ENCODE measurements at places on chromosomes 6 and 20.

GRCh38 chr20:16580147-16580546, 6.9 kb upstream of the KIF16B start:
- DNase-seq: peak; percentile 35

DNA sequence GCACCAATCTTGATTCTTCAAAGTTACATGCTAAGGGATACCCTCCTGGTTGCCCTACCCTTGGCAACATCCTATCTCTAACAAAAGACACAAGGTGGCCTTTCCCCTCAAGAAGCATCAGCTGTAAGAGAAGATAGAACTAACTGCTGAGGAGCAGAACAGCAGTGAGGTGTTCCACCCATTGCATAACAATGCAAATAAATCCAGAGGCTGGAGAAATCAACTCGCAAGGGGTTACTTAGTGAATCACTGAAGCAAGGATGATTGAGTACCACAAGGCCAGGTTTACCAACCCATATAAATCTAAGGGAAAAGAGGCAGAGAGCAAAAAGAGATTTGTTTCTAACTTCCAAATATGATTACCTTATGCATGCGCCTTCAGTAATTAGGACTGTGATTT, 36.7 kb downstream of the F13A1 start:
- DNase-seq: no peak

DNA sequence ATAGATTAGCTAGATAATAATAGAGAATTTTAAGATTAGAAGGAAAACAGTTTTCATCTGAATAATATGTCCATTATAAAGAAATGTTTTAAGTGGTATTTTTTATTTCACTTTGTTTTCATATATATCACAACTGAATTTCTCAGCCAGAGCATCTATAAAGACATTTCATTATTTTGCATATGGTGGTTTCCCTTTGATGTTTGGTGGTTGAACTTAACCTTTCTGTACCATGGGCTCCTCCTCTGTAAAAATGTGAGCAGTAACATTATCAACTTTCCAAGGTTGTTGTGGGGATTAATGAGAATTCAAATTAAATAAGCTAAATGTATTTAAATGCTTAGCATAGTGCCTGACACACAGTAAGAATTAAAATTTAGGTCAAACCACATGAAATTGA, 119.8 kb upstream of the QKI start:
- no peak for DNase-seq

GRCh38 chr6:50213146-50213545, 163.4 kb upstream of the DEFB112 start:
- DNase-seq: no peak

GRCh38 chr6:91436448-91436847, 849.6 kb upstream of the MAP3K7 start:
- DNase-seq: no peak

DNA sequence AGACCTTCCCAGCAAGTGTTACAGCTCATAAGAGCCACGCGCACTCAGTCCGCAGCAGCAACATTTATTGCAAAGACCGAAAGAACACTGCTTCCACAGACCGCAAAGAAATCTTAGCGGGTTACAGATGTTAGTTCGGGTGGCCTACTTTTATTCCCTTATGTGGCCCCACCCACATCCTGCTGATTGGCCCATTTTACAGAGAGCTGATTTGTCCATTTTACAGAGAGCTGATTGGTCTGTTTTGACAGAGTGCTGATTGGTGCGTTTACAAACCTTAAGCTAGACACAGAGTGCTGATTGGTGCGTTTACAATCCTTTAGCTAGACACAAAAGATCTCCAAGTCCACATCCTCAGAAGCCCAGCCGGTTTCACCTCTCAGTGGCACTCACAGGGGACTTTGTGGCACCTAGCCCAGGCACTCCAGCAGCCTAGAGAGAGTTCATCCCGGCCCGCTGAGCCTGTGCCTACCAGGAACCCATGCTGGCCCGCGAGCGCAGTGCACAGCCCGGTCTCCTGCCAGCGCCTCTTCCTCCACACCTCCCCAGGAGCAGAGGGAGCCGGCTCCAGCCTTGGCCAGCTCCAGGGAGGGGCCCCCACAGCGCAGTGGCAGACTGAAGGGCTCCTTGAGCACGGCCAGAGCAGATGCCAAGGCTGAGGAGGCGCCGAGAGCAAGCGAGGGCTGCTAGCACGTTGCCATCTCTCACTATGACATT, 244.3 kb upstream of the TSHZ2 start:
- no peak for DNase-seq

DNA sequence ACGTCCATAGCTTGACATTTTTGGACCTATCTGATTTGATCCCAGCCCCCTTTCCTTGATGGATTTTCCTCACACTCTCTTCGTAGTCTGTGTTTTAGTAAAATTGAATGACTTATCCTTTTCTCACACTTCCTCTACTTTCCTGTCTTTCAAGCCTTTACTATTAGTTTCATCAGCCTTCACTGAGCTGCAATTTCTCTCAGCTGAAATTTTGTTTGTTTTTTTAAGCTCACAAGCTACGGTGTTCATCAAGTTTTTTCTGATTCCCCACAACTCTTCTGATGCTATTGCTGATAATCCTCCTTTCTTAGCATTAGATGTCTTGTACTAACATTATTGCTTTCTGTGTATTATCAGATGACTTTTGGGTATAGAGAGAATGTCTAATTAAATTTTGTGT, 263.7 kb downstream of the TBX18 start:
- DNase-seq: no peak

- DNase-seq: no peak
These were observed 307.0 kb downstream of the TAF4 start for GRCh38 chr20:61758564-61759200.

DNA sequence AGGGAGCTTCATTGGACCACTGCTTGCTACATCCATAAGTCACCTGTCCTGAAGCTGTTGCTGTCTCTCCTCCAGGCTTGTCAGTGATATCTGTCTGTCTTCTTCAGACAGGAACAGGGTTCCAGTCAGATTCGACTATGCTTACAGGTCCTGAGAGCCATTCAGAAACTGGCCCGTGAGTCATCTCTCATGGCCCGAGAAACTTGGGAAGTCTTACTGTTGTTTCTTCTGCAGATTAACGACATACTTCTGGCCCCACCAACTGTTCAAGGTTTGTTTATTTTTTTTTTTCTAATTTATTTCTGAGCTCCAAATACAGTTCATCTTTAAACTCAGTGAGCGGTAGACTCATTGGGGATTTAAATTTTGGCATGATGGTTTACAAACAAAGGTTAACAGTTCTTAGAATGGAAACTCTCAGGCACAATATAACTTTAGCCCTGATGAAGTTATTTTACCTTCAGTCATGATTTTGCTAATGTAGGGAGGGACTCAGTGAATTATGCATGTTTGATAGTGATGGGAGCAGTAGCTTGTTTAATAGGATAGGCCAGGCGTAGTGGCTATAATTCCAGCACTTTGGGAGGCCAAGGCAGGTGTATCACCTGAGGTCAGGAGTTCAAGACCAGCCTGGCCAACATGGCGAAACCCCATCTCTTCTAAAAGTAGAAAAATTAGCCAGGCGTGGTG, 24.7 kb downstream of the RALGAPB start:
- no peak for DNase-seq

DNA sequence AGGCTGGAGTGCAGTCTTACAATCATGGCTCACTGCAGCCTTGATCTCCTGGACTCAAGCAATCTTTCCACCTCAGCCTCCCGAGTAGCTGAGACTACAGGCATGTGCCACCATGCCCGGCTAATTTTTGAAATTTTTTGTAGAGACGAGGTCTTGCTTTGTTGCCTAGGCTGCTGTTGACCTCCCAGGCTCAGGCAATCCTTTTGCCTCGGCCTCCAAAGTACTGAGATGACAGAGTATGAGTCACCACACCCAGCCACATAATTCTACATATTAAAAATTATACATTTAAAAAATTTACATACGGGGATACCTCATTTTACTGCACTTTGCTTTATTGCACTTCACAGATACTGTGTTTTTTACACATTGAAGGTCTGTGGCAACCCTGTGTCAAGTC, 115.1 kb downstream of the MAN1A1 start:
- DNase-seq: no peak

DNA sequence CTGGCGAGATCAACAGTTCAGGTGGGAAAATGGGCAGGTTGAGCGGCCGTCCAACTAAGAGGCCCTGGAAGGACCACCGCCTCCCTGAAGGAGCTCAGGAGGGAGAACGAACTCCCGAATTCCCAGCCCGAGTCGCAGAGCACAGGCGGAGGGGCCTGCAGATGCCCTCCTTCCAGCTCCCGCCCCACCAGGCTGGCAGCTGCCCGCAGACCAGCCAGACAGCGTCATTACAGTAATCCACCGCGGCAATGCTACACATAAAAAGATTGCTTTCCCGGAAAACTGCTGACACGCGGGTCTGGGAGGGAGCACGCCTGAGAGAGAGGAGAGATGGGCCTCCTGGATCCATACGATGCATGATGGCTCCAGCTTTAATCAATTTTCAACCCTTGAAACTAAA, 30.5 kb upstream of the SLCO4A1 start:
- DNase-seq: no peak

GRCh38 chr6:135181333-135182070, 394 bp downstream of the MYB start:
- DNase-seq: no peak

DNA sequence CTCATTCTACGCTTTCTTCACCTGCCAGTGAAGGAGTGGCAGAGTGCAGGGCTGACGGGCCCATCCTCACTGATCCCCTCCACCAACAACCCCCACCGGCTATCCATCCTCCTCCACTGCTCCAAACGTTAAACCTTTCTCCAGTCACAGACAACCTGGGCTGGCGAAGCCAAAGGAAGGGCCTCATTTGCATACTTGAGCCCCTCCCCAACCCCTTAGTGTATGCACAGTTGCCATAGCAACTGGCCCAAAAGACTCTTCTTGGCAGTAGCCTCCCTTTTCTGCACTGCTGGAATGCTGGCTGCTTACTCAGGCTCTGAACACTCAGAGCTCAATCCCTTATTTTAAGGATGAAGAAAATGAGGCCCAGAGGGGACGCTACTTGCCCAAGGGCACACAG, 130.3 kb downstream of the GRM4 start:
- DNase-seq: no peak

DNA sequence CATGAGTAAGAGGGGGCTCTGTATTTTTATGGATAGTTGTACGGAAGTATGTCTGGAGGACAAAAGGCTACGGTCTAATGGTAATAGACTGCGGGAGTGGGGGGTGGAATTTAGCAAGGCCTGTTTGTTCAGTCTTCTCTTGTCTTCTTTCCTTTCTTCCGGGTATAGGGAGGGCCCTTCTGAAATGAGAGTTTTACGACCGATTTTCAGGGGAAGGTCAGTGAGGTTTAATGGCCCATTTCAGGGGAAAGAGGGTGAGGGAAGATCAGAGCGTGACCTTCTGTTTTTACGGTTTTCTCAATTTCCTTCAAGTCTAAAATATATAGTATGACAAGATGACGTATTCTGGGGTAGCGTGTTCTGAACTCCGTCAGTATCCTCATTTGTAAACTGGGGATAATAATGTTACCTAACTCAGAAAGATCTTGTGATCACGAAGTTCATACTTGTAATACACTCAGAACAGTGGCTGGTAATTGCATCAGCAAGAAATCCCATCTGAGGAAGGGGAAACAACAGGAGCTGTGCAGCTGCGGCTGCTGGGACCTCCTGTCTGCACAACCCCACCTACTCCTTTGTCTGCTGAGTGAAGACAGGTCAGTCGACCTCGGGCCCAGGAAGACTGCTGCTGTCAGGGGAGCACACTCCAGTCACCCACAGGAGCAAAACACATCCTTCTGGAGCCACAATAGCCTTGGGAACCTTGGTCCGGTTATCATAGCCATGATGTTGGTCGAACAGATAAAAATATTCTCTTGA, 90.4 kb downstream of the MAP3K7 start:
- no peak for DNase-seq

DNA sequence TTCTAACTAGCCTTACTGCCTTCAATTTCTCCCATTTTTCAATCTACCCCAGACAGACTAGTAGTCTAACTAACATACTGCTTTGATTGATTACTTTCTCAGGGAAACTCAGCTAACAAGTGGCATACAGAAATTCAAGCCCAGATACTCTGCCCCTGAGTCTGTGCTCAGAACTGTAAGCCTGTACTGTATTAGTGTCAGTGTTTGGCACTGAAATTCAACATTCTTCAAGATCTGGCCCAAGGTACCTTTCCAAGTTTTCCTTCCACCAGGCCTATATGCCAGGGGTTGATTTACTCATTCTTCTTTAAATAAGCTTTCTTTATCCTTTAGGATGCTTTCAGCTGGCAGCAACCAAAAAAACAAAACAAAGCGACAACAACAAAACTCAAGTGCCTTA, 433.2 kb upstream of the MARCKS start:
- no peak for DNase-seq

- no peak for DNase-seq
These were observed 66.2 kb downstream of the UNC5CL start for GRCh38 chr6:40972814-40973213.

GRCh38 chr6:124888581-124889371, 73.5 kb upstream of the RNF217 start:
- no peak for DNase-seq

GRCh38 chr20:45405571-45406259, 2.4 kb upstream of the DBNDD2 start:
- DNase-seq: no peak

DNA sequence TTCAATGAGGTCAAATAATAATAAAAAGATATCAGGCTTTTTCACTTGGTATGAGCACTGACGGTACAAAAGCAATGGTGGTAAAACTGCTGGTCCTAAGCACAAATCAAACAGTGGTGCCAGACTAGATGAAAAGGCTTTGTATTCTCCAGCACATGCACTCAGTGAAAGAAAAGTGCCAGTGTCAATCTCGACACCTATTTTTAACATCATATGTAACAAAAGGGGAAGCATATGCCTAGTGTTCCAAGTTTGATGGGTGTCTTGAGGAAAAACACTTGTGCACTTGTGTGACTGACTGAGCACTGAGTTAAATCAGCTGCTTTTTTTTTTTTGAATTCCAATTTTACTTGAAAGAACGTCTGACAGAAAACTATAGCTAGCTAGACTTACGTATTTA, 27.3 kb downstream of the MED23 start:
- no peak for DNase-seq

GRCh38 chr20:35833241-35833640, 61.4 kb downstream of the PHF20 start:
- DNase-seq: no peak

GRCh38 chr20:45373353-45374100, 4.6 kb downstream of the TP53TG5 start:
- peak; percentile 77 for DNase-seq

- no peak for DNase-seq
These were observed 40.4 kb downstream of the TRAM2 start for GRCh38 chr6:52536424-52536916.

GRCh38 chr20:23164176-23164601, 78.1 kb upstream of the CD93 start:
- DNase-seq: no peak

DNA sequence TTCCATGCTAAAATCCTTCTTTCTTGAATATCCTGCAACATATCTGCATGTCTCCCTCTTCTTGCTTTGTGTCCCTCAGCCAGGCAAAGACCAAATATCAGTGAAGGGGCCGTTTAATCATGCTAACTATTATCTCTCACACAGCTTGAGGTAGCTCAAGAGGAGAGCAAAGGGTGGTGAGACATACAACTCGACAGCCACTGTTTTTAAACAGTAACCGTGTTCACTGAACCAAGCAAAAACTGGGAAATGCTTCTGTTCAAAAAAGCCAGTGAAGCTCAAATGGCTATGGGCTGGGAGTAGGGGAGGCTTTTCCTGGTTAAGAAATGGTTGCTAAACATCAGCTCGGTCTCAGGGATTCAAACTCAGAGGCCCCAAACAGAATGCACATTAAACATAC, 83.4 kb downstream of the MAP7 start:
- DNase-seq: no peak

Measured in COLO829 (cell line).